NCI-H2107 (cell line): ENCODE measurements at places on chromosomes 12 and 14.

DNA sequence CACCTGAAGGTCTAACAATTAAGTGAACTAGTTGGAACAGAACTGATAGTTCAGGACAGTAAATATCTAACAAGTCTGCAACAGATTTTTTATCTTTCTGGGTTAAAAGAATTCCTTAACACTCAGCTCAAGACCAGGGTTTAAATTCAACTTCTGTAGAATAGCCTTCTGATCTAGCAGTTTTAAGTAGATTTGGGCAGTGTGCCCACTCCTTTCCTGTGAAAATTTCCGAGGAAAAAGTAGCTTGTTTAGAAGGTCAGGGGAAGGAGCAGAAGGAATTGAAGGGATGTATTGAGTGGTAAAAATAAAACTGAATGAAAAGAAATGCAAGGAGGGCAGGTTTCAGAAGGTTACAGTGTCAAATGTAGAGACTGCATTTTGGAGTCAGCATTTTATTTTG lies 45.8 kb downstream of the ATL1 start:
- DNase-seq = no peak

DNA sequence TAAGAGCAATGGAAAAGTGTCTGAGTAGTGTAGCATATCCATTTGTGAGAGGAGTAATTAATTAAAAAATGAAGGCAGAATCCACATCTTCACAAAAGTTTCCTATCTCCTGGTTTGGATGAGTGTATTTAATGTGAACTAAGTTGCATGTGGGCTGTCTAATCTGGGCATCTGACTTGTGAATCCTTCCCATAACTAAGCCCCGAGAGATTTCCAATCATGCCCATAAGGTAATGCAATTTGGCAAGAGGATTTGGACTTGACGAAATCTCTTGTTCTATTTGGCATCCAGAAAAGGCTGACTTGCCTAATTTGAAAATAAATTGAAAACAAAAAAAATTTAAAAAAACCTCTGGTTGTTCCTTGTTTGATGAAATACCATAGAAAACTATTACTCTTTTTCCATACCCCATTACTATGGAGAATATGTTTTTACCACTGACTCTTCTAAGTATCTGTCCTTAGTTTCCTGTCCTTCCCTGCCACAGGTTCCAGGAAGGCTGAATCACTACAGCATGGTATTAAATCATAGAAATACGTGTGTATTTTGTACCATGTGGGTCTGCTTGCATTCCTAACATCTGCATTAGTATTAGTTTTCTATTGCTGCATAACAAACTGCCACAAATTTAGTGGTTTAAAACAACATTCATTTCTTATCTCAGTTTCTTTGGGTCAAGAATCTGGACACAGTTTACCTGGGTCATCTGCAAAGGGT lies 48.4 kb downstream of the ETV6 start:
- DNase-seq = no peak

DNA sequence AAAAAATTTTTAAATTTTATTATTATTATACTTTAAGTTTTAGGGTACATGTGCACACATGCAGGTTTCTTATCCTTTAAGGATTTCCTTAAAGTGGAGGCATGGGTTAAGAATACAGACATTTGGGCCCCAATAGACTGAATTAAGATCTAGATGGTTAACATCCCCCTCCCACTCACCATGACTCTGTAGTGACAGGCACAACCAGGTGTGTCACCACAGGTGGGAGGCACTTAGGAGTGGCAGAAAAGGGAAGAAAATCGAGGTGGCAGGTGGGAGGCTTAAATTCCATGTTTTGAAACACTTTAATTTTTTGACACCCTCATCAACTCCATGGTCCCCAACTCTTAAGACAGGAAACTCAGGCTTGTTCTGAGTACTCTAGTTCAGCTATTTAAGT lies 37.6 kb upstream of the GRIP1 start:
- no peak for DNase-seq

DNA sequence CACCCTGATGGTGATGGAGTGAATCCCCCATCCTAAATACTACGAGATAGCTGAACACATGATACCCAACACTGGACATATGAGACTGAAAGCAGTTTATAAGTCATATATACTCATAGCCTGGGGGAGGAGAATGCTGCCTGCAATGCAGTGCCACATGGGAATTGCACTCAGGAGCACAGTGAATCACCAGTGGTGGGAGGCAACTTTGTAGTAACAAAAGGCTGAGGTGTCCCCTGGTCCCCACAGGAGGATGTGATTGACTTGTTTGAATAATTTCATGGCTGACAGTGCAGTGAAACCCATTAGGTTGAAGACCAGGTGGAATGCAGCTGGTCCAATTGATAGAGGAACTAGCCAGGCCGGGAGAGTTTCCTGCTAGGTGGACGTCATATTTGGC lies 20.2 kb downstream of the CCDC38 start:
- no peak for DNase-seq

DNA sequence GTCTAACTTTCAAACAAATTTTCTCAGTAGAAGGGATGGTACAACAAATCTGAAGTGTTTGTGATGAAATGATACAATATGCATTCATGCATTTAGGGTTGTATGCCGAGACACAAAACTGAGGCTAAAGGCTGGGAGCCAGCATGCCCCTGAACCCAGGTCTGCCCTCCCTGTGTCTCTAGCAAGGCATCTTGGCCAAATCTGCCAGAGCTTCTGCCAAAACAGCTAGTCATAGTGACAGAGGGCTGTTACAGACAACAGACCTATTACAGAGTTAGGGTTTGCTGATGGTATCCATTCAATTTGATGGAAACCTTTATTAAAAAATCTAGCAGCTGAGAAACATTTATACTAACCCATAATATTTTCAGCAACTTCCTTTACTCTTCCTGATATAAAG lies 11.3 kb upstream of the CHPT1 start:
- DNase-seq = no peak

GRCh38 chr12:113214895-113215400 lies 6.3 kb upstream of the TPCN1 start:
- no peak for DNase-seq

DNA sequence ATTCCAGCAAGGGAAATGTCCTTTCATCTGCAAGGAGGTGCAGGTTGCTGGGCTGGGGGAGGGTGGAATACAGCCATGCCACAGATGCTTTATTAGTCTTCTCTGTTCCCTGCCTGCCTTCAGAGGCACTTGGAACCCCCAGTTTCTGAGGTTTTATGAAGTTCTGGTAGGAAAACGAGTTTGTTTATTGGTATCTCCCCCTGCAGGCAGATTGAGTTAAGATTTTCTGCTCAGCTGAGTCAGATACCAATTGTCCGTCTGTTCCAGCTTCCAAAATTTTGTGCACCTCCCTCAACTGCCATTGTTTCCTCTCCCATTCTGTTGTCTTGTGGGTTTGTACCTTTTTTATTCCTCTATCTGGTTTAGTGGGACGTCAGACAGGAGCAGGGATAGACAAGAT lies 155.6 kb downstream of the ETV6 start:
- DNase-seq = no peak

DNA sequence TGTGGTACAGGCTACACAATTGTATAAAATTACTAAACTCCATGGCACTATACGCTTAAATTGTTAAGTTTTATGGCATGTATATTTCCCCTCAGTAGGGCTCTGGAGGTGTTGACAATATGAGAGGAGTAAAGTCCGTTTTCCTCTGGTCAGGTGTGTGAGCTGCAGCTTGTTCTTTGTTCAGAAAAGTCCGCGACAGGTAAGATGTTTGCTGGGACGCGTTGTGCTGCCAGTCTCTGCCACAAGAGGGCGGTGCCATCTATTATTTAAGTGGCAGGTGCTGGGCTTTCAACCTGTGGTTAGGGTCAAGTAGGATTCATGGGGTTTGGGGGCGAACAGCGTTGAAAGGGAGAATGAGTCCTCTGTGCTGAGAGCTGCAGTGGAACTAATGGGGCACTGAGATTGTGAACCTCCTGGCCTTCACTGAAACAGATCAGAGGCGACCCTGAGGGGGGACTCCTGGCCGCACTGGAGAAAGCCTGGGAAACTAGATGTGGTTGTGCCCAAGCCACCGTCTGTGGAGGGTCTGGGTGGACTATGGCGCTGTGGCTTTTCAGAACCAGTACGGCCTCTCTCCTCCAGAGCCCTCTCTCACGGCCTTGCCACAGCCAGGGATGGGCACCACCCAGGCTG lies 179.0 kb downstream of the SLC15A4 start:
- DNase-seq = peak; percentile 71

- DNase-seq = no peak
These were observed at the start of gene C14orf132 for GRCh38 chr14:96038920-96039632. C14orf132 (plus strand) TSS chr14:96039362; CDS start chr14:96039501, 139 bp downstream.

DNA sequence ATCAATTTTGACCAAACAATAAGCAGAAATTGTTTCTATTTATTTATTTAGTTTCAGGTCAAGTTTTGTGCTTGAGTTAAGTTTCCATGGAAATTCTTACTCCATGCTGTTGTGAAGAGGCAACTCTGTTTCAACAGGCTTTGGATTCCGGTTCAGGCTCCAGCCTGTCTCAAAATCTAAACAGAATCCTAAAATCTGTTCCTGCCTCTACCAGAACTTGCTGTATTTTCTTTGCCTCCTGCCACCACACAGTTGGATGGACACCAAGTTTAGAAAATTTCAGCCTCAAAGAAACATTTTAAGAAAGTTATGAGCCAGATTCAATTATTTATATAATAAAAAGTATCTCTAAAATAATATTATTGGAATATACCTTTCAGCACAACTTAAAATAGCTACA lies 330.9 kb downstream of the FOXG1 start:
- no peak for DNase-seq

DNA sequence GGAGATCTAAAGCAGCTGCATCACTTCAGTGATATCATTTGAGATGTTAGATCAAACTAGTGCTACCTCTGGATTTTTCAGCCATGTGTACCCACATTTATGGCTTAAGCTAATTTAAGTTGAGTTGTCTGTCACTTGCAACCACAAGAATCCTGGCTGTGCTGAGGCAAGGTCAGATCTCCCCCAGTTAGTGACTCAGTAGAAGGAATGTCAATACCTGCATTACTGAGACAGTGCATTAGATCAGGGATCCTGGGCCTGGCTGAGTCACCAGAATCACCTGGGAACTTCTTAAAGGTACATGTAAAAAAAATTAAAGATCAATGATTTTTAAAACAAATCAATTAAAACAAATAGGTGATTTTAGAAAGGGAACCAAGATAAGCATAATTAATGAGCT lies 84.6 kb upstream of the GRIN2B start:
- no peak for DNase-seq

DNA sequence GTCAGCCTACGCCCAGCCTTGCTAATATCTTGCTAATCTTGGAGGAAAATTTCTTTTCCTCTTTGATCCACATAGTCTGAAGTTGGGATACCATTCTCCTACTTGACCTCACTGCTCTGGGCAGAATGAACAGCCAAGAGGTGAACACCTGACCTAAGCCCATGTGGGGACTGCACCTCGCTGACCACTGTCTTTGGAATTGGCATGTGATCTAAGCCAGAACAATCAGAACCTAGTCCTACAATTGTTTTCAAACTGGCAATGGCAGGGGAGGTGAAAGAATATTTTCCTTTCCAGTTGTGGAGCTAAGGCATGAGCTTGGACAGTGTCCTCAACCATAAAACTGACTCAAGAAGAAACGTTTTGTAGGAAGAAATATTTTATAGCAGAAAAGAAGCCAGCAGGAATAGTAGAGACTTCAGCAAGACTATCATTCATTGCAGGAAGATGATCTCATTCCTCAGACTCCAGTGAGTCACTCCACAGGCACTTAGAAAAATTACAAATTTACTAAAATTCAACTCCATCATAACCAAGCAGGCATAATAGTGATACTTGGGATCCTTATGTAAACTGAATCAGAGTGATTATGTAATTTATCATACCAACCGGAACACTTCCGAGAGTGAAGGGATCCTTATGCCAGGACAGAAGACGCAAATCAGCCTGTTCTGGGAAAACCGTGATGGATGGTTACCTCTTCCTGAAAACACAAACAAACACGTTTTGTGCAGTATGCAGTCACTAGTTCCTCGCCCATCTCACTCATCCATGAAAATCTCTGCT lies 14.7 kb downstream of the PTPRO start:
- DNase-seq = no peak

DNA sequence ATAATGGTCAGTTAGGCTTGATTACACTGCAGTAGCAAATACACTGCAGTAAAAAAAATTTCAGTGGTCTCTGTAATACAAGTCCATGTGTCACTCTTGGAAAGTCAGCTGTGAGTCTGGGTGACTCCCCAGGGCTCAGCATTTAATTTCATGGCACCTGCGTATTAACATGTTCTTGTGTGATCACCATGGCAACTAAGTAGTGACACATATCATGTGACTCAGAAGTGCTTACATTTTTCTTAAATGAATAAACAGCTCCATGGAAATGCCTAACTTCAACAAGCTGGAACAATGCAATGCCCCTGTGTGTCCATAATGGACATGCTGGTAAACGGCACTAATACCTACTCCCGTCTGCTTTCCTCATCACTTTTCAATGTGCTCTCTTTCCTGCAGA lies 88.5 kb upstream of the ANO4 start:
- no peak for DNase-seq

DNA sequence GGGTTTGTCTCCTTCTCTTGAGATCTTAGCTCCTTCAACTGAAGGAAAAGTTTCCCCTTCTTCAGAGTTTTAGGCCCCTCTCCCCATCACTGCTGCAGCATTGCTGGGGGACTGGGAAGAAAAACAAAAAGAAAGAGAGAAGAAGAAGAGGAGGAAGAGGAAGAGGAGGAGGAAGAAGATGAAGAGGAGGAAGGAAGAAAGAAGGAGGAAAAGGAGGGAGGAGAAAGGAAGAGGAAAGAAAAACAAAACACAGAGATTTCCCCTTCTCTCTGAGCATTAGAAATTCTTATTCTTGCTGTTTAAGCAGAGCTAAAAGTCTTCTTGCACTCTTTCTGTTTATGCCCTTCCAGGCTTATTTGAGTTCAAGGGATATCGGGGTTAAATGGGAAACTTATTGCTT lies 219.8 kb upstream of the AMIGO2 start:
- no peak for DNase-seq

GRCh38 chr14:100584056-100585031 lies 2.9 kb downstream of the BEGAIN start:
- DNase-seq = no peak

DNA sequence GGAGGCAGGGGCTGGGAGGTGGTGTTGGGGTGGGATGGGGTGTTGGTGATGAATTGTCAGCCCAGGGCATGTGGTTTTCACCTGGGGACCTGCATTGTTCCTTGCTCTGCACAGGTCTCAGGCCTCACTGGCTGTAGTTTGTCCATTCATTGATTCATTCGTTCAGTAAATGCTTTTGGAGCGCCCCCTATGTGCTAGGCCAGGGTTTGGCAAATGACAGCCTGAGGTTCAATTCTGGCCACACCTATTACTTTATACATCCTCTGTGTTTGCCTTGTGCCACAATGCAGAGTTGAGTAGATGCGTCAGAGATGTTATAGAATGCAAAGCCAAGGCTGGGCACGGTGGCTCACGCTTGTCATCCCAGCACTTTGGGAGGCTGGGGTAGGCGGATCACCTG lies 4.7 kb downstream of the ADCK1 start:
- DNase-seq = no peak

DNA sequence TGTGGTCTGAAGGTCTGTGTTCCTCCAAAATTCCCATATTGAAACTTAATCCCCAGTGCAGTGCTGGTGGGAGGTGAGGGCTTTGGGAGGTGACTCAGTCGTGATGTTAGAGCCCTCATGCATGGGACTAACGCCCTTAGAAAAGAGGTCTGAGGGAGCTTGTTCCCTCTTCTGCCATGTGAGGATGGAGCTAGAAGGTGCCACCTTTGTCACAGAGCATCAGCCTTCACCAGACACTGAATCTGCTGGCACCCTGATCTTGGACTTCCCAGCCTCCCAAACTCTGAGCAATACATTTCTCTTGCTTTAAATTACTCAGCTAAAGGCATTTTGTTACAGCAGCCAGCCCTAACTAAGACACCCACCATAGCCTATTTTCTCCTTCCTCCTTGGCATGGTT lies 13.9 kb downstream of the RAB15 start:
- no peak for DNase-seq
